ENCODE measurements at places on chromosomes 6 and 20.

DNA sequence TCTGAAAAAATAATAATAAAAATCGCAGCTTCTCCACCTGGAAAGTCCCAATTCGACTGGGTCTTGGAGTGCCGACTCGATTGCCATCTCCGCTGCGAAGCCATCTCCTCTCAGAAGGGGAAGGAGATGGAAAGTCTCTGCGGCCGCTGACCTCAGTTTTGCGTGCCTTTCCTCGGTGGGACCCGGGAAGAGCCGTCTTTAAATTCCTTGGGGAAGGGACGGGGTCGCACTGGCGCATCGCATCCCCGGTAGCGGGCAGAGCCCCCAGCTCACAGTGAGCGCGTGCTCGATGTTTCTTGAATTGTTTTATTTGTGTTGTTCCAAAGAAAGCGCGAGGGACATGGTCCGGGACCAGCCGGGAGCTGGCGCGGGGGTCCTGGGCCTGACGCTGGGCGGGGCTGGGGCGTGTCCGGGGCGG lies 270 bp upstream of the TIAM2 start:
- no peak for DNase-seq

DNA sequence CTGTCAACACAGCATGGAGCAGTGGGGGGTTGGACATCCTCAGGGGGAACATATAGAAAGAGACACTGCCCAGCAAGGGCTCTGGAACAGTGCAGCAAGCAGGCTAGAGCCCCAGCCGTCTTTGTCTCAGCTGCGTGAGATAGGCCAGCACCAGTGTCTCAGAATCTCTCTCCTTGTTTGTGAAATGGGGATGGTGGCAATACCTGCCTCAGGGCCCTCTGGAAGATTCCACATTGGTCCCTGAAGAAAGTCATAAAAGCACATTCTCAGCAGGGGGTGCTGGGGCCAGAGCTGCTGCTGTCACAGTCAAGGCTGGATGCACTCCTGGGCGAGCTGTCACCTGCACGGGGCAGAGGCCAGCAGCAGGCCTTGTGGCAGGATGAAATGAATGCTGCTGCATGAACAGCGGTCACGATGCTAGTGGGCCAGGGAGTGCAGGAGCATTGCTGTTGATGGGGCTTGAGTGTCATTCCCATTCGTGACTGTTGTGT lies 121.7 kb downstream of the SYCP2 start:
- DNase-seq = peak; percentile 11

- no peak for DNase-seq
These were observed 400.0 kb upstream of the CDH4 start for GRCh38 chr20:60851826-60852704.

DNA sequence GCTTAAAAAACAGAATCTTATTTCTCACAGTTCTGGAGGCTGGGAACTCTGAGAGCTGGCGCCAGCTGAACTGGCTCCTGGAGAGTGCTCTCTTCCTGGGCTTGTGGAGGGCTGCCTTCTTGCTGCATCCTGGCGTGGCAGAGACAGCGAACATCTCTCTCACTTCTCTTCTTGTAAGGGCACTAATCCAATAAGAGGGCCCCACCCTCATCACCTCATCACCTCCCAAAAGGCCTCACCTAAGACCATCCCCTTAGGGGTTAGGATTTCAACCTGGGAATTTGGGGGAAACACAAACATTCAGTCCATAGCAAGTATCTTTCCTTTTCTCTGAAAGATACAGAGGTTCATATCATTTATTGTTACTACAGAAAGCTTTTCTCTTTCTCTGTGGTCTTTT lies 23.9 kb downstream of the PNLDC1 start:
- no peak for DNase-seq

GRCh38 chr6:21354805-21355238 lies 238.7 kb upstream of the SOX4 start:
- DNase-seq = no peak

DNA sequence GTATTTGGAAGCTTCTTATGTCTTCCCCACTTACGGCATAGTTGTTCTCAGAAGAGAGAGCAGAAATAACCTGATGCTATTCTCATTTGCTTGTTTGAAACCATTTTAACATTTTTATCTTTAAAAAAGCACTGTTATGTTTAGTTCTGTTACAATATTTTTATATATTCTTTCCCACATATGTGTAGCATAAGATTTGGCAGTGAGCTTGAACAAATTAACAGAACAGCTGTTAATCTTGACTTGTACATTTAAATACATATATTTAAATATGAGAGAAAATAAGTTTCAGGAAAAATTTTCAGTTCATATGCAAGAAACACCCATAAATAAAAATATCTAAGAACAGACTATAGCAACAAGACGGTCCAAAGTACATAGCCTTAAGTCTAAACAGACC lies 431.7 kb upstream of the IRAK1BP1 start:
- no peak for DNase-seq

DNA sequence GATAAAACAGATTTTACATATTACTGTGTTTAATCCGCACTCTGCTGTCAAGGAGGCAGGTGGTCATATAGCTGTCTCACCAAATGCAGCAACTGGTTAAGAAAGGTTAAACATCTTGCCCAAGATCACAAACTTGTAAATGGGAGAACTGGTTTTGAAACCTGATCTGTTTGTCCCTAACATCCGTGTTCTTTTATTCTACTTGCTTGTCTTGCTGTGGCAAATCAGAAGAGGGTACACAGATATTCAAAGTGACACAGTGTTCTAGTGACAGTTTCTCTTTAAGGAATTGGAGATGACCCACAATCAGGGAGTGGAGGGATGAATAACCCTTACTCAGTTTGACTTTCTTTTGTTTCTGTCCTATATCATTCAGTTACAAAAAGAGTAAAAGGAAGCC lies 83.0 kb upstream of the SGK1 start:
- DNase-seq = no peak

- DNase-seq = no peak
These were observed 20.1 kb upstream of the SUMO4 start for GRCh38 chr6:149379977-149380376.

- DNase-seq = no peak
These were observed 210.4 kb downstream of the KCNQ5 start for GRCh38 chr6:72832271-72832670.

- peak; percentile 66 for DNase-seq
These were observed at the start of gene SRSF12 for GRCh38 chr6:89117211-89118108. TSS of gene SRSF12 (minus strand) at chr6:89118071. CDS start at chr6:89117887, 184 bp downstream.

- no peak for DNase-seq
These were observed 43.9 kb upstream of the PAX1 start for GRCh38 chr20:21661488-21662055.

DNA sequence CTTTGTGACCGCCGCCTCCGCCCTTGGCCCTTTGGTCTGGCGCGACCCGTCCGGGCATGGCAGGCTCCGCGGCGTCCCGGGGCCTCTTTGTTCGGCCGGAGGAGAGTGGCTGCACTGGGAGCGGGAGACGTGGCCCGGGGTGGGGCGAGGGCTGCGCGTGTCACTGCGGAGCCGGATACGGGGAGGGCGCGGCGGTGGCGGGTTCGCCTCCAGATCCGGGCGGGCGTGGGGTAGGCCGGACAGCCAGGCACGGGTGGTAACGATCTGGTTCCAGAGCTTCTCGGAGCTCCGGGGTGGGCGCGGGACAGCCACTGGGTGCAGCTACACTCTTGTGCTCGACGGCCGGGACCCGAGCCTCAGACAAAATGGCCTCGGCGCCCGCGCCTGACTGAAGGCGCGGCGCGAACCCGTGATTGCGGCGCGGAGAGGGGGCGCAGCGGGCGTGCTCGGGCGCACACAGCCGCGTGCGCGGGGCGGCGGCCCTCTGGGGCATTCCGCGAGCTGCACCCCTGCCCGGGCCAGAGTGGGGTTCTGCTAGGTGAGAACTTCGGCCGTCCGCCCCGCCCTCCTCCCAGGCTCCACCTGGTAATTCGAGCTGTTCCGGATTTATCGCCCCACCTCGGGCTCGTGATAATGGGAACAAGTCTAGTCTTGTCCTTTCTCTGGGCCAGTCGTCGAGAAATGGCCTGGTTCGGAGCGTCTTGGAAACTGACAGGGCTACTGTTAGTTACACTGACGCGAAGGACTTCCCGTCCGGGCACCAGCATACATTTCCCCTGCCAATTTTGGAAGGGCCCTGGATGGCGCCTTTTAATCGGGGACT lies 1.0 kb downstream of the LOC128125822 start:
- DNase-seq = peak; percentile 83

GRCh38 chr6:5152460-5152859 lies 67.3 kb downstream of the PPP1R3G start:
- no peak for DNase-seq

DNA sequence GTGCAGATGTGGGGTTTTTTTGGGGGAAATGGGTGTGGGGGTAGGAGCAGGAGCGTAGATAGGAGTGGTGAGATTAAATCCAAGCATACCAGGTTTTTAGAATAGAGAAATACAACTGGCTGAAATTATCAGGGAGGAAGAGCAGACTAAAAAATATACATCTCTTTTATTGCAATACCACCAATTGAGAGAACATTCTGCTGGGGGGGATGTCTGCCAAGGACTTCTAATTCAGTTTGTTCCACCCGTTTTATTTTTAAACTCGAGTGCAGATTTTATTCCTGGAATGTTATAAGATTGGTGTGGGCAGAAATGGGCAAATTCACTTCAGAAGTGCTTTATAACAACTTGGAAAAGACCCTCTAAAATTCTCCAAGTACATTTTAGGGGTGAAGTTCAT lies 192.7 kb downstream of the GMPR start:
- DNase-seq = no peak

GRCh38 chr6:139640448-139640847 lies 266.0 kb upstream of the CITED2 start:
- DNase-seq = no peak

GRCh38 chr20:18265441-18265840 lies 22.9 kb upstream of the ZNF133 start:
- DNase-seq = no peak

- peak; percentile 60 for DNase-seq
These were observed 121.8 kb downstream of the SASH1 start for GRCh38 chr6:148464319-148465010.

GRCh38 chr6:118350881-118351430 lies 197.1 kb upstream of the PLN start:
- DNase-seq = no peak

- DNase-seq = no peak
These were observed 146.8 kb downstream of the TFAP2A start for GRCh38 chr6:10268111-10268510.

- DNase-seq = no peak
These were observed 42.1 kb downstream of the ANKRD6 start for GRCh38 chr6:89475101-89475500.

DNA sequence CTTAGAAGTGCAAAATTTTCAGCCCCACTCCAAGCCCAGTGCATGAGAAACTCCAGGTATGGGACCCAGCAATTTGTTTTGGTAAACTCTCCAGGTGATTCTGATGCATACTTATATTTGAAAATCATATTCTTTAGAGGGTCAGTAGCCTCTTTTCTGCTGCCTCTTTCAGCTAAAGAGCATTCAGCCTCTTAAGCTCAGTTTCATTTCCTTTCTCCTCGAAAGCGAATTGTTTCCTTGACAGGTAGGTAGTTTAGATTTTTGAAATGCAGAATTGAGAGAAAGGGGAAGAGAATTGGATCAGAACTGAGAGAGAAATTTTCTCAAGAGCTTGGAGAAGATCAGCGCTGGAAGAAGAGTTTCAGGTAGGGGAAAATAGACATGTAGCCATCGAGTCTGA lies 995.8 kb upstream of the FLRT3 start:
- DNase-seq = no peak
